Activated CD4-positive, alpha-beta T cell treated with anti-CD3 and anti-CD28 coated beads for 36 hours (primary cell): ENCODE measurements at places on chromosomes 7 and 10.

GRCh38 chr7:47651355-47652317 lies 69.7 kb upstream of the TNS3 start:
- DNase-seq, result no peak

- DNase-seq, result no peak
These were observed 125.7 kb upstream of the FAM3C start for GRCh38 chr7:121521711-121522400.

DNA sequence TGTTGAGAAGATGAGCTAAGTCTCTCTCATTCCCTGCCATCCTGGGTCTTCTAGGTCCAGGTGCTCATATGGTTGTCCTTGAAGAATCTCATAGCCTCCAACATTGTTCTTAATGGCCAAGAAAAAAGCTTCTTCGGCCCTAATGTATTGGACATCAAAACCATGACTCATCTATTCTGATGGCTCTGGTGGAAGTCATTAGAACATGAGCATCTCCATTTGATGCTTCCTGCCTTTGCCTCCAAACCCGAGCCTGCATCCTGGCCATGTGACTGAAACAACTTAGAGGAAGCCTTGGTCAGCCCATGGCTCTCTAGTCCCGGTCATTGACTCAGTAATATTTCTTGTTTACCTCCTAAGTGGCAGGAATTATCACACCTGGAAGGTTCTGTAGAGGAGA lies 264.1 kb upstream of the FZD8 start:
- no peak for DNase-seq

GRCh38 chr7:98137826-98138151 lies 31.1 kb downstream of the LMTK2 start:
- DNase-seq, result no peak
